Stimulated activated CD8-positive, alpha-beta memory T cell treated with anti-CD3 and anti-CD28 coated beads, Interleukin-7, amount 100 ng/mL, for 24 hours (primary cell): ENCODE measurements at places on chromosomes 4 and X.

GRCh38 chr4:38050560-38051350 lies 90.6 kb downstream of the PTTG2 start:
- DNase-seq: no peak

GRCh38 chr4:40800064-40800463 lies 50.3 kb downstream of the NSUN7 start:
- no peak for DNase-seq

GRCh38 chrX:103531002-103531401 lies 11.7 kb upstream of the RAB40A start:
- no peak for DNase-seq

DNA sequence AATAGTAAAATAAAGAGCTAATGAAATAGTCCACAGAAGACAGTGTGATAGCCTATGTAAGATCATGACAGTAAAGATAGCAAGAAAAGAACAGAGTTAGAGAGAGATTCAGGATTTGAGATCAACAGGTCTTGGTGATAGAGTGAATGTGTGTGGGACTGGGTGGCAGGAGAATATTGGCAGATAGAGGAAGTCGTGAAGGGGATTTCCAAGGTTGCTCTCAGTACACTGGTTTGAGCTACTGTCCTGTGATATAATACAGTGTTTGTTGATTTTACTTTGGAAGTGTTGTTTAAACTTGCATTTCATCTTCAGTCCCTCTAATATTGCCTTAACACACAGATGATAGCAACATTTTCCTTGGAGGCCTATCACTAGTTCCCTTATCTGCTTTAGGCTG lies 44.1 kb downstream of the DTHD1 start:
- no peak for DNase-seq

DNA sequence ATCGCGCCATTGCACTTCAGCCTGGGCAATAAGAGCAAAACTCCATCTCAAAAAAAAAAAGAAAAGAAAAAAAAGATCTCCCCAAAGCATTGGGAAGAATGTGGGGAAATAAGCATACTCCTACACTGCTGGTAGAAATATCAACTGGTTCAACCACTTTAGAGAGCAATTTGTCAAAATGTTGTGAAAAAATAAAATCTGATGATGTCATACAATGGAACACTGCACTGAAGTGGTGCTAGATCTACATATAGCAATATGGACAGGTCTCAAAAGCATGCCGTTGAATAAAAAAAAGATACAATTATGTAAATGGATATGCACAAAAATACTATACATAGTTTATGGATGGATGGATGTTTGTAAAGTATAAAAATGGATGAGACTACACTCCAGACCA lies 18.3 kb upstream of the HUWE1 start:
- no peak for DNase-seq
